NCI-H460 (cell line): ENCODE measurements at places on chromosomes 12 and 14. TPM values are rescaled to one million over a fixed set of nuclear protein-coding genes. Genes with fewer than 3 reads are reported as not detected.

Gene E2F7
- 7.3 and 8.7 TPM in 2 replicates for total RNA-seq

Gene GOLGA3
- total RNA-seq, result 45.3 and 47.5 TPM in 2 replicates

Gene BCL2L14
- total RNA-seq, result not detected in 2 replicates

Gene CMA1
- total RNA-seq, result not detected in 2 replicates

Gene TSPAN11
- total RNA-seq, result not detected in 2 replicates

Gene SYNDIG1L
- total RNA-seq, result not detected in 2 replicates

Gene SRGAP1
- total RNA-seq, result 10.7 and 10.9 TPM in 2 replicates

Gene LAG3
- 0.25 TPM in 1 of 2 replicates, not detected in the other for total RNA-seq

Gene CBLN3
- 1.1 and 1.2 TPM in 2 replicates for total RNA-seq

Gene IPO4
- 38.9 and 48.8 TPM in 2 replicates for total RNA-seq

Gene FAIM2
- total RNA-seq, result 0.06 and 0.45 TPM in 2 replicates

Gene RPS6KL1
- 5.6 and 6.1 TPM in 2 replicates for total RNA-seq

Gene ANP32D
- total RNA-seq, result not detected in 2 replicates

Gene CYP46A1
- total RNA-seq, result 0.02 TPM in 1 of 2 replicates, not detected in the other

Gene NINJ2
- total RNA-seq, result 0.45 TPM in 1 of 2 replicates, not detected in the other

Gene SPRING1
- total RNA-seq, result 19.1 and 21.2 TPM in 2 replicates

Gene NUAK1
- 13.4 and 19.5 TPM in 2 replicates for total RNA-seq

Gene ARF6
- 47.8 and 54.4 TPM in 2 replicates for total RNA-seq

Gene TAS2R31
- 1.7 and 2.7 TPM in 2 replicates for total RNA-seq

Gene FSCB
- not detected in 2 replicates for total RNA-seq

Gene JPH4
- not detected in 2 replicates for total RNA-seq

Gene RIPK3
- not detected in 2 replicates for total RNA-seq

Gene ULK1
- total RNA-seq, result 30.9 and 31.7 TPM in 2 replicates

Gene KLHDC1
- 0.47 and 0.69 TPM in 2 replicates for total RNA-seq

Gene DEGS2
- total RNA-seq, result 0.54 TPM in 1 of 2 replicates, not detected in the other

Gene OSGEP
- 29.6 and 32.6 TPM in 2 replicates for total RNA-seq
